ENCODE measurements at places on chromosomes 6 and 20.

- no peak for DNase-seq
These were observed 416.0 kb upstream of the SPTLC3 start for GRCh38 chr20:12592756-12593155.

DNA sequence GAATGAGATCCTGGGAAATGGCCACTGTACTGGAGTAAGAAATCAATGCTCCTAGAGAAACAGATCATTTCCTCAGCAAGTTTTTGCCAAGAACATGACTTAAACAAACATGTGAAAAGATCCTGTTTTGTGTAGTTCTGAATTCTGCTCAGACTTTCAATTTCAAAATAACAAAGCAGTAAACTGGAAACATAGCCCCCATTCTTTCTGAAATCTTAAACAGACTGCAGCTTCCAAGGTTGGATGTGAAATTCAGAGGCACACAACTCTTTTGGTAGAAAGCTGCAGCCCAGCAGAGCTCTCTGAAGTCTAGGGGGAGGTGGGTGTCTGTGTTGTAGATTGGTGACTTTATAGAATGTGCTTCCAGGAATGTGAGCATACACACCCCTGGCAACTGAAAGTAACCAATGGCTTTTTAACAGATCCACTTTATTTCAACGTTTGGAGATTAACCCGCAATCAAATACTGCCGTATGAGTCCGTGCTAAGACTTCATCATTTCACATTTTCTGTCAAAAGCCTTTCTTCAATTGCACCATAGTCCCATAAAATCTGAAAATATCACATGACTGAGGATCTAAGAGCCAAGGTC is 86.4 kb downstream of the ATXN1 start:
- peak; percentile 69 for DNase-seq

GRCh38 chr6:128696691-128697689 is 176.6 kb upstream of the PTPRK start:
- peak; percentile 78 for DNase-seq

- no peak for DNase-seq
These were observed 16.5 kb upstream of the TINAG start for GRCh38 chr6:54291738-54292137.

- no peak for DNase-seq
These were observed 1.5 kb downstream of the ZHX3 start for GRCh38 chr20:41316051-41316450.

GRCh38 chr20:19463597-19463996 is 251.2 kb downstream of the SLC24A3 start:
- DNase-seq, result no peak

GRCh38 chr6:150720774-150721233 is 121.1 kb downstream of the PLEKHG1 start:
- DNase-seq, result peak; percentile 30

DNA sequence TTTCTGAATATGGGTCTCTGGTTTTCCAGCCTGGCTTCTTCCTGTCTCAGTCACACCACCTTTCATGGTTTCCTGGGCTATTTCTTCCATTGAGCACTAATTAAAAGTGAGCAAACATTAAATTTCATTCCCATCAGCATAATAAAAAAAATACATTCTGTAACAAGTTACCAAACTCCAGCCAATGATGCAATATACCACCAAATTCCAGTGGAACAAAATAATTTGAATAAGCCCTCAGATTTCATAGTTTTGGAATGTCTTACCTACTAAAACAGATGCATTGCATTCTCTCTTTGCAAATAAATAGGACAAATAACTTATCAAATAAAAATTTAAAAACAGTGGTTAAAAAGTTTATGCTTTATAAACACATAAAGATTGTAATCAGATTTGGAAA is 97.8 kb upstream of the PRDM1 start:
- no peak for DNase-seq

DNA sequence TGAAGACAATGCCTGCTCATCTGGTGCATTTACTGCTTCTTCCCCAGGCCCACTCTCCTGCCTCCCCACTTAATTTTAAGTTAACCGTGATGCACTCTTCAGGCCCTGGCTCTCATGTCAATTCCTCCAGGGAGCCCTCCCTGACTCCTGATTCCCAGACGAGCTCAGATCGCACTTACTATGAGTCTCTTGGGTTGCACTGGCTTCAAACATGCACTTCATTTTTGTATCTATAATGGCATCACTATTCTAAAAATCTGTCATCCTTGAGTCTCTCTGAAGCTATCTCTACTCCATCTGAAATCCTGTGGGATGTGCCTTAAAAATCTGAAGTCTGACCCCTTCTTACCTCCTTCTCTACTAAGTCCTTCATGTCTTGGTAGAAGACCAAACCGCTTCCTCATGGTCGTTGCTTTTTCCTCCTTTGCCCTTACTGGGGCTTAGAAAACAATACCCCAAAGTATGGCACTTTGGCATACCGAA is 24.7 kb downstream of the COX4I2 start:
- no peak for DNase-seq

DNA sequence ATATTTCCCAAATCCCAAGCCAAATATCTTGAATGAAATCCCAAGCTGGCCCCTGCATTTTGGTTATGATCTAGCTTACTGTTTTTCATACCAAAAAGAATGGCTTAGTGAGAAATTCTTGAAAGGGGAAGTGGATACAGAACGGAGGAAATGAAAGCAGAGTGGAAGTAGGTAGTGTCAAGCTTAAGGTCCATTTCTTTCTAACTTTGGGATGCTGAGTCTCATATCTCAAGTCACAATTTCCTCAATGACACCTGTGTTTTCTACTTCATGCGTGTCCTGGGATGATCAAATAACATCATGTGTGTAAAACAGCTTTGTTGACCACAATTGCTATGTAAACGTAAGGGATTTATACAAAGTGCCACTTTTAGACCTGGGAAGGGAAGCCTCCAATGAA is 238.8 kb upstream of the SLC35B3 start:
- no peak for DNase-seq

GRCh38 chr20:3691306-3691705 is 9.5 kb upstream of the ADAM33 start:
- DNase-seq, result no peak

- DNase-seq, result no peak
These were observed 13.6 kb upstream of the GRIK2 start for GRCh38 chr6:101379926-101380325.

DNA sequence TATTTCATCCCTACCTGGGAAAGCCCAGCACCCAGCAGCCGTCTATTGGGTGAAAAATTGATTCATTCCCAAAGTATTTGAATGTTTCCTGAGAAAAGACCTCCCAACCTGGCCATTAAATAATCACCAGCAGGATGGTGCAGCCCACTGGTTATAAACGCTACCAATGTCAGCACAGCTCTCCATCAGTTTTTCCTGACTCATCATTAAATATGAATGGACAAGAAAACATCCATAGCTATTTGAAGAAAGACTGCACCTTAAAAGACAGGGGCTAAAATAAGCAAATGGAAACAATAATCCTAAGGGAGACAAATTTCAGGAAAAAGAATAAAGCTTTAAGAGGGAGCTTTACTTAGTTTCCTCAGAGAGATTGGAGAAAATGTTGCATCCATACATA is 261.9 kb downstream of the UST start:
- DNase-seq, result no peak

GRCh38 chr20:38414769-38415450 is 20.2 kb downstream of the SNHG17 start:
- DNase-seq, result no peak

- DNase-seq, result peak; percentile 22
These were observed 2.1 kb upstream of the ZNF451 start for GRCh38 chr6:57087916-57088315.
